ENCODE measurements at places on chromosomes 16 and 17. TPM values are rescaled to one million over a fixed set of nuclear protein-coding genes. Genes with fewer than 3 reads are reported as not detected.
A peak's percentile ranks its signal among the peaks of the same experiment; 100 is the strongest.

SF3B3 gene
- 64.1 TPM for total RNA-seq

C17orf67 gene
- not detected for total RNA-seq

- DNase-seq: no peak
These were observed 28.0 kb downstream of the CTU2 start for GRCh38 chr16:88734361-88734728.

DNA sequence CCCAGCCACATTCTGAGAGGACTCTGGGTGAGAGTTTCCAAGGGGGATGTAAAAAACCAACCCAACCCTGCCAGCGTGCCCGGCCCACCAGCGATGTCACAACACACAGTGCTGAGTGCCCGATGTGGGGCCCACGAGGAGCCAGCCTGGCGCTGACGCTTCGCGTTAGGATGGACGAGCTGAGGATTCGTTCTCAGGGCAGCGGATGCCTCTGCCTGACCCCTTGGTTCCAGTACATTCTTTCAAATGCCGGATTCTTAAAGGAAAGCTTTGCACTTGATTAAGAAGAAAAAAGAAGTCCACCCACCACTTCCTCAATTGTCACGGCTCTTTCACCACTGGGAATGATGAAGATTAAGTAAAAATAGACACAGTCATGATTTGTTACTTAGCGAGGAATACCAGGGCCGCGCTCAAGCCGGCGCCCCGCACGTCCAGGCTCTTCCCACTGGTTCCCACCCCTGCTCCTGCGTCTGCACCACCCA is 79.4 kb downstream of the IRF8 start:
- no peak for DNase-seq

DNA sequence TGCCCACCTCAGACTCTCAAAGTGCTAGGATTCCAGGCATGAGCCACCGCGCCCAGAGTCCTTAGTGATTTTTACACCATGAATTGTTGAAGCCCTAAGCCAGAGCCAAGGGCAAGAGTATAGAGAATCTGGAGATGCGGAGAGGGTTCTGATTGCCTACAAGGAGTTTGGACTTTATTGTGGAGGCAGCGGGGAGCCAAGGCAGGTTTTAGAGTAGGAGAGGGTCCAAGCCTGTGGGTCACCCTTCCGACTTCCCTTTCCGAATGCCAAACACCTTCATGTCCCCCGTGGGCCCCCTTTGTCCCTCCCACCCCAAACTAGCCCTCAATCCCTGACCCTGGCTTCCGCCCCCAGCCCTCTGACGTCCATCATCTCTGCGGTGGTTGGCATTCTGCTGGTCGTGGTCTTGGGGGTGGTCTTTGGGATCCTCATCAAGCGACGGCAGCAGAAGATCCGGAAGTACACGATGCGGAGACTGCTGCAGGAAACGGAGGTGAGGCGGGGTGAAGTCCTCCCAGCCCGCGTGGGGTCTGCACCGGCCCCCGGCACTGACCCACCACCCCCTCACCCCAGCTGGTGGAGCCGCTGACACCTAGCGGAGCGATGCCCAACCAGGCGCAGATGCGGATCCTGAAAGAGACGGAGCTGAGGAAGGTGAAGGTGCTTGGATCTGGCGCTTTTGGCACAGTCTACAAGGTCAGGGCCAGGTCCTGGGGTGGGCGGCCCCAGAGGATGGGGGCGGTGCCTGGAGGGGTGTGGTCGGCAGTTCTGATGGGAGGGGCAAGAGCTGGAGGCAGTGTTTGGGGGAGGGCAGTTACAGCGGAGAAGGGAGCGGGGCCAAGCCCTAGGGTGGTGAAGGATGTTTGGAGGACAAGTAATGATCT is 7.1 kb downstream of the MIEN1 start:
- DNase-seq: peak; percentile 57

DNA sequence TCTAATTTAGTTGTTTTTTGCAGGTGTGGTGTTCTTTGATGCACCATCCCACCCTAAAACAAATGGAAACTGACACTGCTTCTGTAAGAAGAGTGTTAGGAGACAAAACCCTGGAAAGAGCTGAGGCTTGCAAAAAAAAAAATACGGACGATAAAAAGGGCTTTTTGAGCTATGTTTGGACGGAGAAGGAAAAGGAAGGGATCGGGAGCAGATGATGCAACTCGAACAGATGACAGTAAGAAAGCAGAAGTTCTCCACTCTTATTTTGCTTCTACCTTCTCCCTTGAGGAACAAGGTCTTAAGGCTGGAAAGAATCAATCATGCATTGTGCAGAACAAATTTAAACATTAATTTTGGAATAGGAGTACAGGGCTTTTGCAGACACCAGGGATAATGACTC is 136.7 kb downstream of the MAF start:
- no peak for DNase-seq

- no peak for DNase-seq
These were observed 2.4 kb downstream of the SLC5A10 start for GRCh38 chr17:18954321-18954720.
